NCI-H460 (cell line): ENCODE measurements at places on chromosomes 3 and 15.

GRCh38 chr3:115292131-115292530 lies 145.0 kb upstream of the ZBTB20 start:
- no peak for DNase-seq

DNA sequence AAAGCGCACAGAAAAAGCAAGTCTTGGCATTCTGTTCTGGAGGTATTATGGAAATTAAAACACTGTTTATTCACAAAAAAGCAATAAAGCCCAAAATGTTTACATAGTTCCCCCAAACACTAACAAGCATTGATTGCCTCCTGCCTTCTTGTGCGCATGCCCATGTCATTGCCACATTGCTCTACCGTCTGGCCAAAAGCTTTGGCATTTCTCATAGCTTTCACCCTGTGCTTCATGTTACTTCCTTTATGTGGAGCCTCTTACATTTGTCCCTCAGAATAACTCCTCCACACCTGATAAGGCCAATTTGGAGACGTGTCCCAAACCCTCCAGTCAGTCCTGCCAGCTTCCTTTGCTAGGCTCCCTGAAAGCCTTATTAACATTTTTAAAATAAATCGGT lies 680.8 kb downstream of the GBE1 start:
- no peak for DNase-seq

- DNase-seq, result no peak
Observed at GRCh38 chr3:190058521-190059241, 62.0 kb downstream of the P3H2 start.

DNA sequence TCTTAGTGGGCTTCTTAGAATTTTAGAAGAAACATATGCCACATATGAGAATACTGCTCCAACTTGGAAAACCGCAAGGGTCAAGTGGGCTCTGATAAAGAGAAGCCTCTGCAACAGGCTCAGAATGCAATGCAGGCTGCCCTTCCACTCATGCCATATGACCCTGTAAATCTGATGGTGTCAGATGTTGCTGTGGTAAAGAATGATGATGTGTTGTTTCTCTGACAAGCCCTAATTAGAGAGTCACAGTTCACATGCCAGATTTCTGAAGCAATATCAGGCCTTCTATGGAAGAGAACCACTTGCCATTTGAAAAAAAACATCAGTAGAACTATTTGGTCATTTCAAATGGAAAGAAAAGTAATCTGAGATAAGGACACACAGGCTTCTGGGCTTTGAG lies 749.6 kb downstream of the AGBL1 start:
- DNase-seq, result no peak

DNA sequence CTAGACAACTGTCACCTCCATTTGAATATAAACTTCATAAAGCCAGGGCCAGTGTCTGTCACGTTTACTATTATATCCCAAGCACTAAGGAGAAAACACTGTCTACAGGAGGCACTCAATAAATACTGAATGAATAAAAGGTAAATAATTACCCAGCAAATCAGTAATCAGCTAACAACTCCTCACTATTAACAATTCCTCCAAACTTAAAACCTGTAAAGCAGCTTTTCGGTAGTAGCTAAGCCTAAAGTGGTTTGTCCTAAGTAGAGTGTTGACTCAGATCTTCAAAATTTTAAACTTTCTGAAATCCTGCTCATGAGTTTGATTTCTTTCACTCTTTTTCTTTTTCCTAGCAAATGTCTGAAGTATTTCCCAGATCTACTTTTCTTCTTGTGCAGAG lies 39.9 kb downstream of the C3orf80 start:
- DNase-seq, result no peak

- no peak for DNase-seq
Observed at GRCh38 chr3:66469220-66469640, 31.6 kb downstream of the LRIG1 start.

- DNase-seq, result no peak
Observed at GRCh38 chr3:152499791-152500385, 231.2 kb downstream of the MBNL1 start.

DNA sequence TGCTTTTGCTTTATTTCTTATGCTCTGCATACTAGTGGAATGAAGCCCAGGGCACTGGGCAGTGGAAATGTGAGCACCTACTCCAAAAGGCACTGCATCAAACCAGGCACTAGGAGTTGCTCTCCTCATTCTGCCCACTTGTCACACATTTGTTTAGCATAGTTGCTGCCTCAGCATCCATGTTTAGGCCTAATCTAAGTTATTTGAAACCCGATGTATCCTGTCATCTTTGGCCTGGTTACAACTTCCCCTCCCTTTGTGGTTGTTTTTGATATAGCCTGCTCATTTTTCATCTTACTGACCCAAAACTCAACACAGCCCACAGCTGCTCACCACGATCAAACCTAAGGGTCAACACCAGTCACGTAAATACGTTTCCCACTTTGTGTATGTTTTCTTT lies 82.2 kb upstream of the SELENOK start:
- no peak for DNase-seq

- no peak for DNase-seq
Observed at GRCh38 chr15:101406526-101407195, 82.8 kb downstream of the PCSK6 start.

- no peak for DNase-seq
Observed at GRCh38 chr3:32406486-32407408, 15.1 kb downstream of the CMTM7 start.

GRCh38 chr3:31979001-31979697 lies 1.9 kb downstream of the OSBPL10 start:
- DNase-seq, result no peak

- DNase-seq, result no peak
Observed at GRCh38 chr3:148073721-148074456, 623.8 kb upstream of the AGTR1 start.

GRCh38 chr3:132641837-132642538 lies 17.6 kb downstream of the ACAD11 start:
- DNase-seq, result no peak

GRCh38 chr3:64150623-64151207 lies 74.6 kb downstream of the PRICKLE2 start:
- no peak for DNase-seq

DNA sequence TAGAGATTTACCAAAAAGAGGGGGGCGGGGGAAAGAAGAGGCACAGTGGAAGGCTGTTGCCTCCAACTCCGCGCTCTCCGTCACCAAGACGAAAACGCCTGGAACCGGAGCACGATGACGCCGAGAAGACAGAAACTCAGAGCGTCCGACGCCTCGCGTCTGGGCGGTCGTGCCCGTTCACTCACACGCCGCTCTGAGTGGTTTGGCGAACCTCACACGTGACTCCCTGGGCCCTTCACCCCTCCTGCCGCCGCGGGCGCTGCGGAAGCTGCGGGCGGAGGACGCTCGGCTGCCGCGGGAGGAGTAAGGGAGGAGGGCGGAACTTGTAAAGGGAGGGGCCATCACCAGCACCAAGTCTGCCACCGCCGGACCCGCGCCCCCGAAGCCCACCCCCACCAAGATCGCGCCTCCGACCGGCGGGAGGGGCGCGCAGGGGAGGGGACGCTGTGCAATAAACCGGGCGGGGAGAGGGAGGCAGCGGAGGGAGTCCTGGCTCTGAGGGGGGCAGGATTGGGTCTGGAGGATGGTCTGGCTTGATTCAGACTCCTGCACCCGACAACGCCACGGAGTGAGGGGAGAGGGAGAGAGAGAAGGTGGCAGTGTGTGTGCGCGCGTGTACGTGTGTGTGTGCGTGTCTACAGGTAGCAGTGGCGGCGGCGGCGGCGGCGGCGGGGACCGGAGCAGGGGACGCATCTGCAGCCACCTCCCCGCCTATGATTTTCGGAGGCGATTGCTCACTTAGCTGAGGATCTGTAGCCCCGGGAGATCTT lies 1.9 kb upstream of the NLGN1 start:
- peak; percentile 77 for DNase-seq

GRCh38 chr3:138199851-138200250 lies 12.8 kb downstream of the ARMC8 start:
- no peak for DNase-seq

DNA sequence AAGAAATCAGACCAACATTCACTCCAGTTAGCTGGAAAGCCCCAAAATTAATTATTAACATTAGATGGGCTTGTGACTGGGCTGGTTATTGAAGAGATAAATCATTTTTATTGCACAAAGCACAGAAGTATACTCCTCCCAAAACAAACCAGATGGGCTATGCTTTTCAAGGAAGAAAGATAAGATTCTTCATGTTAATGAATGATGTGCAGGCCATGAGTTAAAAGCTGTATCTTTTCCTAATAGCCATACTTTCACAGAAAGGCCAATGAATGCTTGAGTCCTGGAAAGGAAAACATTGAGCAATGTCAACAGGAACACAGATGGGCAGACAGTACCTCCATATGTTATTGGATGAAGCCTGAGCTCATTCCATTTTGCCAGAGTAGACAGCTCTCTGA lies 55.4 kb downstream of the OCA2 start:
- no peak for DNase-seq

DNA sequence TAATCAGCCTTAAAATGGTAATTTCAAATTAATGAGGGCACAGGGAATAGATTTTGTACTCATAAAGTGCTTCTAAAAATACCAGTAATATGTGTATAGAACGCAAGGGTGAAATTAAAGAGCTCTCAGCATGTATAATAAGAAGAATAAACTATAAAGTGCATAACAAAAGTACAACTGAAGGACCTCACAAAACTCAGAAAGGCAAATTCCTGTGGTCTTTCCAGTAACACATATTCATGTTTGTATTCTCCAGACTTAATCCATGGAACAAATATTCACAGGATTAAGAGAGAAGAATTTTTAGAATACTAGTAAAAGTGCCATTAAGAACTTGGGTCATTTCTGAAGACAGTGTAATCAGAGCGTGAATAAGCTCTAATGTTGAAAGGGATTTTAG lies 646.3 kb downstream of the CADM2 start:
- DNase-seq, result no peak

DNA sequence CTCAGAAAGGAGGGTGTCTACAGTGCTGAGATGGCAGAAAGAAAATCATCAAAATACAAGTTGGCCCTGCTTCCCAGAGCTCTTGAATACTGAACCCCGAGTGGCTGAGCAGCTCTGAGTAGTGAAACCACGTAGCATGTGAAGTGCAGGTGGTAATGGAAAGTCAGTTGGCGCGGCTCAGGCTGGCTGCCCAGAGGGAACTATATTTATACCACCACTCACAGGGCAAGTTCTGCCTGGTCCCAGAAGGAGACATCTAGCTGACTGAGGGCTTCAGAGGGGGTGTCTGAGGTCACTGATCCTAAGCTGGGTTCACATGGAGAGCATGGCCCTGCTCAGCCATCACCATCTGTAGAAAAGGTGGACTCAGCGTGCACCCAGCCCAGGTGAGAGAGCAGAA lies 129.6 kb upstream of the AGBL1 start:
- DNase-seq, result no peak

DNA sequence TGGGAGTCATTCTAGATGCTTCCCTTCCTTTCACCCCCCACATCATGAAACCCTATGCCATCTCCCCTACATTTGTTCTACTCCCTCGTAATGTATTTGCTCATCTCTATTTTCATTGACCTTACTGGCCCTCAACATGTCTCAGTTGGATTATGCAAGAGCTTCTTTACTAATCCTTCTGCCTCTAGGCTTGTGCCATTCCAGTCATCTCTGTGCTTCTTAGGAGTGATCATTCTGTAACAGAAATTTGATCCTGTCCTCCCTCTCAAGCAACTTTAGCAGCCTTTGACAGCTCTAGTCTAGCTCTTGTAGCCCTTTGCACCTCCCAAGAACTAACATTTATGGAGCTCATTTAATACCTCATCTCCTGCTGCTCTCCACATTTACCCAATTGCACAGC lies 64.7 kb downstream of the ISL2 start:
- DNase-seq, result no peak

GRCh38 chr3:117885011-117885441 lies 1149.6 kb downstream of the IGSF11 start:
- peak; percentile 66 for DNase-seq

- no peak for DNase-seq
Observed at GRCh38 chr3:72679540-72680198, 168.6 kb downstream of the SHQ1 start.

DNA sequence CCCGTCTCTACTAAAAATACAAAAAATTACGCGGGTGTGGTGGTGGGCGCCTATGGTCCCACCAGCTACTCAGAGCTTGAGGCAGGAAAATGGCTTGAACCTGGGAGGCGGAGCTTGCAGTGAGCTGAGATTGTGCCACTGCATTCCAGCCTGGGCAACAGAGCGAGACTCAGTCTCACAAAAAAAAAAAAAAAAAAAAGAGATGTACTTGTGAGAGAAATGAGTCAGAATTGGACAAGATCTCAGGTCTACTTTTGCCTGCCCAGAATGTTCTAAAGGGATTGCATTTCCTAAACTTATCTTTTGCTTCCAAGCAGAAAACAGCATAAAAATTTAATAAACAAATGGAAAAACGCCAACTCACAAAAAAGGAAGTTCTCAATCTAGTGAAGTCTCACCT lies 167.5 kb downstream of the NR2F2 start:
- no peak for DNase-seq

DNA sequence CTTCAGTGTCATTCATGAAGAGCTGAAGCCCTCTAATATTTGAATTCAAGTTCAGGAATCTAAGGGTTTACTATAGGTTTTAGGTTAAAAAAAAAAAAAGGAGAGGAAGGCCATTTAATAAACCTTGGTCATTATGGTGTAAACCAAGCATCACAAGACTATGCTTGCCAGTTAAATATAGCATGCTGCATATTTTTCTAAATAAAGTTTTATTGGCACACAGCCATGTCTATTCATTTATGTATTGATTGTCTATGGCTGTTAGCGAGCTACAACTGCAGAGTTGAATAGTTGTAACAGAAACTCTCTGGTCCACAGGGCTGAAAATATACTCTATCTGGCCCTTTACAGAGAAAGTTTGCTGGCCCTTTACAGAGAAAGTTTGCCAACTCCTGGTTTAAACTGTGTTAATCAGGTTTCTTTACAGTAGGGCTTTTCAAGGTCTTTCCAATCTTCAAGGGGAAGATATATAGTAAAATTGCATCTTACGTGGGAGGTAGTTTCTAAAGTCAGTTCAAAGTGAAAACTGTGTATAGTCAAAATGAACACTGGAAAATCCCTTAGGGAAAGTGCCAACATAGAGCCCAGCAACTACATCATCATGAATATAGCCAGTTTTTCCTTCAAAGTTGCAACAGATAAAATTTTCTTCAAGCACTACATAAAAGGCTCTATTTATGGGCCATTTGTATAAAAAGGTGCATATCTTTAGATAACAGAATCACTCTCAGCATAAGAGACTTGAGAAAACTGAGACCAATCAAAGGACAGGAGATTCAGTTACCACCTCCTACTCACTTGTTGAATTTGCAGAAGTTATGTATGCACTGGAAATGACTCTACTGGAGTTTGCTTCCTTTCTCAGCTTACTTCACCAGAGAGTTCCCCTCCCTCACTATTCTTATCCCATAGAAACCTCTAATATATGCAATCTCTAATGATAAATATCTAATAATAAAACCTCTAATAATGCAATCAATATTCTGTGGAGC lies 49.7 kb upstream of the FRMD4B start:
- no peak for DNase-seq

GRCh38 chr3:151037746-151038477 lies 47.6 kb upstream of the MED12L start:
- no peak for DNase-seq

- DNase-seq, result no peak
Observed at GRCh38 chr3:34183114-34183513, 384.7 kb downstream of the PDCD6IP start.
